ENCODE measurements at places on chromosomes 1 and 21.

- DNase-seq = no peak
Observed at GRCh38 chr1:180956028-180956640, 43.4 kb downstream of the KIAA1614 start.

GRCh38 chr1:51753969-51754368, 124.6 kb downstream of the NRDC start:
- DNase-seq = no peak

DNA sequence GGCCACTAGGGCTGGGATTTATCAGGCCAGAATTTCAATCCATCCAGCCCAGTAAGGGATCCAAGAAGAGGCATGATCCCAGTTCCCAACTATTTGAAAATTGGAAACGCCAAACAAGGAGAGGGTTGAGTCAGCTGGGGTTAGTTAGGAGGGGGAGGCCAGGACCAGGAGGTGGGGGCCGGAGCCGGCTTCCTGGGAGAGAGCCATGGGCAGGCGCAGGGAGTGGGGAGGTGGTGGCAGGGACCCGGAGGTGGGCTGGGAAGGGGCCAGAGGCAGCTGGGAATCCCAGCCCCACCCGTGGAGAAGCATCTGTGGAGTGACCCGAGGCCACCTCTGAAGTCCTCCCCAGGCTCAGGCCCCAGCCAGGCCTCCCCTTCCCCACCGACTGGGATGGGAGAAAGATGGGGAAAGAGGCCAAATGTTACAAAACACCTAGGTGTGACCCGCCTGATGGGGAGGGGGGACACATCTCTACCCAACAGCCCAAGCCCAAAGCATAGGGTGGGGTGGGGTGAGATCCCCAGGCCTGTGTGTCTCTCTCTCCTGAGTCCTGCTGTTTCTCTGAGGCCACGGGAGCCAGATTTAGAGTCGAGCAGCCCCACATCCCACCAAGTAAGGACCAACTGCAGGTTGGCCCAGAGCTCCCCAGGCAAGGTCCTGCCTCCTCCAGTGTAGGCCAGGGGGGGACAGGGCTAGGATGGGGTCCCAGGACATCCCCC, 10.1 kb downstream of the HSPG2 start:
- DNase-seq = no peak

- no peak for DNase-seq
Observed at GRCh38 chr1:6145396-6145750, 34.7 kb downstream of the CHD5 start.

DNA sequence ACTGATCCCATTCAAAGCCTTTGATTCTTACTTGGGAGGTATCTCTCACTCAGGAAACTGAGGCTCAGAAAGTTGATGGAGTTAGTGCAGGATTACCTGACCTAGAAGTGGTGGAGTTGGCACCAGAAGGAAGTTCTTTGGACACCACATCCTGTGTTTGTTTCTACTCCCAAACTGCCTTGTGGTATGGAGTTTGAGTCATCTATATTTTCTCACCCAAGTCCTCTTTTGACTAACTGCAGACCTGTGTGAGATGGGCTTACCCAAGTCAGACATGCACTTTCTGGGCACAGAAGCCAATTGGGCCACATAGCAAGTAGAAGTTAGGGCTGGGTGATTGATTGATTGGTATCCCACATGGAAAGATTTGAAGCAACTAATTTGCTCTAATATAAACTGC, 36.1 kb downstream of the FGGY start:
- DNase-seq = no peak

GRCh38 chr1:23759277-23759676, 16.0 kb downstream of the ELOA start:
- no peak for DNase-seq

DNA sequence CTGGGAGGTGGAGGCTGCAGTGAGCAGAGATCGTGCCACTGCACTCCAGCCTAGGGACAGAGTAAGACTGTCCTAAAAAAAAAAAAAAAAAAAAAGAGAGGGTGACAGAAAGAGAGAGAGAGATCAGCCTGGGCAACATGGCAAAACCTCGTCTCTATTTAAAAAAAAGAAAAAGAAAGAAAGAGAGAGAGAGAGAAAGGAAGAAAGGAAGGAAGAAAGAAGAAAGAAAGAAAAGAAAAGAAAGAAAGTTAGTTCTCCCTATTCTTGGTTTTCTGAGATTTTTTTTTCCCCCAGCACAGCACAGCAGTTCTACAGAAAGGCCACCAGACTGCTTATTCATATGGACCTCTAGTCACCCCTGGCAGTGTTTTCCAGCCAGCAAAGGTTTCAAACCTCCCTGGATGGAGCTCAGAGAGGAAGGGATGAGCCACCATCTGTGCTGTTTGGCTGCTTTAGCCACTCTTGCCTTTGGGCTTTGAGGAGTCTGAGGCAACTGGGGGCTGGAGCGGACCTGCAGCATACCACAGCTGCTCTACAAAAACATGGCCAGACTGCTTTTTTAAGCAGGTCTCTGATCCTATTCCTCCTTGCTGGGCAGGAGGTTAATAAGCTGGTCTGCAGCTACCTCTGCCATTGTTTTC, 10.6 kb downstream of the S100A6 start:
- DNase-seq = no peak

DNA sequence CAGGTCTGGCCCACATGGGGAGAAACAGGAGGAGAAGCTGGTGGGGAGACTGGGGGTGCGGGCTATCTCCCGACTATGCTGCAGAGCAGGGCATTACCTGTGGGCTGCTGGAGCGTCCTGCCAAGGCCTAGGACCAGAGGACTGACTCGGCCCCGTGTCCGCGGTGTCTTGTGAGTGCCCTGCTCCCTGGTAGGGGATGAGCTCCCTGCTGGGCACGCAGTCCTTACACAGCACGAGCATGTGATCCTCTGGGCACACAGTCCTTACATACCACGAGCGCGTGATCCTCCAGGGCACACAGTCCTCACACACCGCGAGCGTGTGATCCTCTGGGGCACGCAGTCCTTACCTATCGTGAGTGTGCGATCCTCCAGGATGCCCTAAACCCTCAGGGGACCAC, 31.8 kb upstream of the CSF3R start:
- DNase-seq = no peak

DNA sequence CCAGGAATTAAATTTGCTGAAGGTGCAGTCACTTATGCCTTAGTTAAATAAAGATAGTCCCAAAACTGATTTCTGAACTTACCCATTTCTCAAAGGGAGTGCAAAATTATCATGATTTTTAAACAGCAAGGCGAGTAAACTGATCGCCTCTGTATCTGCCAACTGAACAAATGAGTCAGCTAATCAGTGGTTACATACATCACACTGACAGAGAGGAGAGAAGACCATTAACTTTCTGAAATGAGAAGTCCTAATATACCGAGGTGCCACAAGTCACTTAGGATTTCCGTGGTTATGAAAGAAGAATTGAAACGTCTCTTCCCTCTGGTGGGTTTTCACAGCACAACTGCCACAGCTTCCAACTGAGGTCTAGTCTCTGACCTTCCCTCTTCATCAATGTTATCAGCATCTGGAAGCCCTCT, 400.7 kb downstream of the SMYD3 start:
- no peak for DNase-seq

- DNase-seq = no peak
Observed at GRCh38 chr1:3891329-3891865, 8.7 kb downstream of the C1orf174 start.

DNA sequence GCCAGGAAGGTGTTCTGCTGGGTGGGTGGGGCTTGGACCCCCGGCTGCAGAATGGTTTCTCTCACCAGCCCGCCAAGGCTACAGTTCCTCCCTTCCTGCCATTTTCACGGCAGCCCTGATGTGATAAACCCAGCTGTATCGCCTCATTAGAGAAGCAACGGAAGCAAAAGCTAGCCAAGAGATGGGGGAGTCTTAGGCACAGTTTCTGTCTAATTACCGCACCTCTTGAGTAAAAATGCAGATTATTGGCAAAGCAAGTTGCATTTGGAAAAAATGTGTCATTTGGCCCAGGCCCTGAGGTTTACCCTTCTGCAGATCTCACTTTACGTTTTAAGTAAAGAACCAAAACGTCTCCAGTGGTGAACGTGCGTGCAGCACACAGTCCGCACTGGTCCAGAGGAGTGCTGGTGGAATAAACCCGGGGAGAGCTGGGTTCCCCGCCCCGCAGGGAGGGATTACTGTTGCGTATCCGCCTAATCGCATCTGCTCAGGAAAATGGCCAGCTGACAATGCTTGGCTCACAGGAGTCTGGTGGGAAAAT, 109.9 kb downstream of the GALNT2 start:
- DNase-seq = no peak

- no peak for DNase-seq
Observed at GRCh38 chr1:65423884-65424572, 3.6 kb downstream of the LEPR start.

- no peak for DNase-seq
Observed at GRCh38 chr1:174197547-174197946, 38.2 kb downstream of the RABGAP1L start.

DNA sequence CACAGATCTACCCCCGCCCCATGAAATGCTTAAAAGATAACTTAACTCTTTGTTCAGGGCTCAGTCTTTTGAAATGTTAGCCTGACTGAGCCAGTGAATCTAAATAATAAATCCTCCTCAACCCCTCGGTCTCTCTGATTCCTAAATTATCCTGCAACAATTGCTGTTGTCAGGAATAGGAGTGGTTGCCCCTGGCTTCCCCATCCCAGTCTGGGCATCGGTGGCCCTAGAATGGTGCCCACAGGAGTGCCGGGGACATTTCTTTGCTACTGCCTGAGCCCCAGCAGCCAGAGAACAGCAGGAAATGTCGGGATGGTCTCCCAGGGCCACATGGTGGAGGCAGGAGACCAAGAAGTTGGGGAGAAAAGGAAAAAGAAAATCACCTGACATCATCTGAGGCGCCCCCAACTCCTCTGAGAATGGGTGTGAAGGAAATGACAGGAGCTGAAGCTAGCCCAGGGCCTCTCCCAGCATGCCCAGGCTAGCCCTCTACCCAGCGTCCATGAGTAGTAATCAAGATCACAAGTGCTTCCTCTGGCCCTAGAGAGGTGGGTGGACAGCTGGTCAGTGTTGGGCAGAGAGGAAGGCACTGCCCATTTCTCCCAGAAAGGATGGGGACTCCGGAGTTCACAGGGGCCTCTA, 1.6 kb downstream of the PADI4 start:
- no peak for DNase-seq

- DNase-seq = no peak
Observed at GRCh38 chr21:37413553-37414291, 47.1 kb downstream of the DYRK1A start.
